ENCODE measurements at places on chromosomes 2 and 18. TPM values are rescaled to one million over a fixed set of nuclear protein-coding genes. Genes with fewer than 3 reads are reported as not detected.

DNA sequence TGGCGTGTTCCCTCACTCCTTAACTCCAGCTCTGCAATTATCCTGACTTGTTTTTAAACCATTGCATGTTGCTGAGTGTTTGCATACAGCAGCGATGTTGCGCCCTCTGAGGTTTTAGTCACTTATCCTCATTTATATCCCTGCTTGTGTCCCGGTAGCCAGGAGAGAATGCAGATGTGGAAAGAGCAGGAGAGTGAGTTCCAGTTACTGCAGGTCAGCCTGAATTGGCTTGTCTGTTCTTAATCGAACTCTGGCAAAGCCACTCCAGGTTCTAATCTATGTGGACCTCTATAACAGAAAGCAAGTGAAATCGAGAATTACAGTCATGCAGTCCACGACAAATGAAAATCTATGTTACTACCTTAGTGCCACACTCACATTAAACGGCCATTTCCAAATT lies 295.1 kb upstream of the REV1 start:
- no peak for DNase-seq

DIPK1C gene
- 10.8 TPM for total RNA-seq

GRCh38 chr2:183069174-183069573 lies 9.4 kb upstream of the DUSP19 start:
- DNase-seq = no peak

GRCh38 chr18:11411048-11411447 lies 198.3 kb upstream of the SLC35G4 start:
- no peak for DNase-seq

- no peak for DNase-seq
These were observed 88.1 kb downstream of the MCFD2 start for GRCh38 chr2:46827274-46828134.

ALPP gene
- not detected for total RNA-seq

GRCh38 chr2:11213975-11214374 lies 58.7 kb downstream of the SLC66A3 start:
- DNase-seq = no peak

ALKAL2 gene
- 0.42 TPM for total RNA-seq

CXCR2 gene
- total RNA-seq = 1.4 TPM

SCN2A gene
- 98.5 TPM for total RNA-seq

SP140 gene
- total RNA-seq = 6.0 TPM

SPATA3 gene
- not detected for total RNA-seq

Measured in dorsolateral prefrontal cortex (tissue), 122 donors.